ENCODE measurements at places on chromosomes 11 and 22. TPM values are rescaled to one million over a fixed set of nuclear protein-coding genes. Genes with fewer than 3 reads are reported as not detected.

The AHNAK gene
- 287 TPM for total RNA-seq

- H3K36me3 ChIP-seq, result no peaks in the 10 kb centered on the region
- H3K27ac ChIP-seq, result no peak overlapping the region
- no peaks in the 10 kb centered on the region for H3K27me3 ChIP-seq
- no peak for DNase-seq
- H3K4me3 ChIP-seq, result no peak overlapping the region
- H3K4me1 ChIP-seq, result peaks cover 23% of the 10 kb centered on the region
Measured at GRCh38 chr11:130151196-130151595, 8.4 kb upstream of the ST14 start.

GRCh38 chr11:111514216-111515031, at the start of gene HOATZ:
HOATZ (plus strand) TSS chr11:111514778; CDS start chr11:111514785, 7 bp downstream.
- no peaks in the 10 kb centered on the region for H3K27me3 ChIP-seq
- no peaks in the 10 kb centered on the region for H3K4me1 ChIP-seq
- DNase-seq, result no peak
- H3K36me3 ChIP-seq, result no peaks in the 10 kb centered on the region
- H3K27ac ChIP-seq, result no peak within 1 kb of the TSS

DNA sequence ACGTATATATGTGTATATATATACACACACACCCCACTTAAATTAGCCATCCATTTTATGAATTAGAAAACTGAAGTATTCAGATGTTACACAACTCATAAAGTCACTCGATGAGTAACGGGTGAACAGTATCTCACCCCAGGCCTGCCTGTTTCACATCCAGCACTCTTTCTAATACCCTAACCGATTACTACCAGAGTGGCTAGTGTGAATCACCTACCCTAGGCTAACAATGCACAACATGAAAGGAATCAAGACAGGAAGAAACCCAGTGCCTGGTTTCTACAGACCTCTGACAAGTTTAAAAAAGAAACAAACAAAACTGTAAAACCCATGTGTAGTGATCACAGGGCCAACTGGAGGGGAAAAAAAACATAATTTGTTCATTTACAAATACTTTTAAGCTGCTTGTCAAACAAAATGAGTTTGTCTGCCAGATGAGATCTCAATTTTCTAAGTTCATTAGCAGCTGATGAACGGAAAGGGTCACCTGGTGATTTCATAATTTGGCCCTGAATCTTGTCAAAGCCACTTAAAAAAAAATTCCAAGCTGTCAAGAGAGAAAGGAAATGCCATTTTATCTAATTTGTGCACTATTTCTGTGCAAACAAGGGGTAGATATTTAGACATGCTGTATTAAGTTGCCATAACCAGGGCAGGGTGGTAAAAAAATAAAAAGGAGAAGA, 134.8 kb downstream of the LARGE1 start:
- H3K36me3 ChIP-seq, result no peaks in the 10 kb centered on the region
- H3K27me3 ChIP-seq, result no peaks in the 10 kb centered on the region
- no peak overlapping the region for H3K27ac ChIP-seq

GRCh38 chr11:61917334-61918109, at the start of gene RAB3IL1:
RAB3IL1 (minus strand) TSS chr11:61917566; CDS start chr11:61917367, 199 bp downstream.
- H3K27ac ChIP-seq, result no peak within 1 kb of the TSS
- peaks cover 9% of the 10 kb centered on the region for H3K27me3 ChIP-seq
- no peaks in the 10 kb centered on the region for H3K4me1 ChIP-seq
- peak within 1 kb of the TSS; percentile 74 for H3K4me3 ChIP-seq

The RIMBP3B gene
- total RNA-seq, result not detected

DNA sequence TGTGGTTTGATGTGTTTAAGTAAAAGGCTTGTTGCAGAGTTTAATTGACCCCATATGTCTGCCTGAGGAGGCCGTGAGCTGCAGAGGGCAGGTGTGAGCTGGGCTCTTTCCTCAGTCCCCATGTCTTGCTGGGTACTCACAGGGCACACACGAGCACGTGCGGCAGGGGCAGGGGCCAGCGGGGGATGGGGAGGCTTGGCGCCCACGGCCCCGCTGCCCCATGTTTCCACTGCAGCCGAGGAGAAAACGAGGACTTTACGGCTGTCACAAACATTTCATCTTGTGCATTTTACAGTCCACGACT, 24.7 kb upstream of the CCDC188 start:
- H3K4me3 ChIP-seq, result no peak overlapping the region
- no peaks in the 10 kb centered on the region for H3K36me3 ChIP-seq
- H3K27me3 ChIP-seq, result no peaks in the 10 kb centered on the region
- no peak overlapping the region for H3K27ac ChIP-seq
- no peak for DNase-seq

The HEPHL1 gene
- 4.4 TPM for total RNA-seq

DNA sequence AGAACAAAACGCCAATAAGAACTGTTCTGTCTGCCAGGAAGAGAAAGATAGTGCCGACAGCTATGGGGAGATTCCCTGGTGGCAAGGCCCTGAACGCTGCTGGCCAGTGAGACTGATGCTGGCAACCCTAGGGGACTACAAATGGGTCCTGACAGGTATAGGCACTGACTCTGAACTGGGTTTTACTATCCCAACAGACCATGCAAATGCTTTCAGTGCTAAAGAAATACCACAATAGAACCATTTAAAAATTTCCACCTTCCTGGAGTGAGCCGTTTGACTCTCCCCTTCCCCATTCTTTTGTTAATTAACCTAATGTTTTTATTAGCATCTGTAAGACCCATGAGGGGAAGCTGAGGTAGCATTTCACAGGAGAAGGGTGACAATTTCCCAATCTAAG, 25.7 kb downstream of the USP28 start:
- no peak for DNase-seq
- H3K27me3 ChIP-seq, result no peaks in the 10 kb centered on the region
- no peak overlapping the region for H3K4me3 ChIP-seq

The CFL1 gene
- 3,139 TPM for total RNA-seq

- H3K4me1 ChIP-seq, result peaks cover 23% of the 10 kb centered on the region
- H3K4me3 ChIP-seq, result no peak overlapping the region
- H3K36me3 ChIP-seq, result no peaks in the 10 kb centered on the region
- H3K27ac ChIP-seq, result no peak overlapping the region
Measured at GRCh38 chr11:106989078-106989455, 29.2 kb downstream of the GUCY1A2 start.

DNA sequence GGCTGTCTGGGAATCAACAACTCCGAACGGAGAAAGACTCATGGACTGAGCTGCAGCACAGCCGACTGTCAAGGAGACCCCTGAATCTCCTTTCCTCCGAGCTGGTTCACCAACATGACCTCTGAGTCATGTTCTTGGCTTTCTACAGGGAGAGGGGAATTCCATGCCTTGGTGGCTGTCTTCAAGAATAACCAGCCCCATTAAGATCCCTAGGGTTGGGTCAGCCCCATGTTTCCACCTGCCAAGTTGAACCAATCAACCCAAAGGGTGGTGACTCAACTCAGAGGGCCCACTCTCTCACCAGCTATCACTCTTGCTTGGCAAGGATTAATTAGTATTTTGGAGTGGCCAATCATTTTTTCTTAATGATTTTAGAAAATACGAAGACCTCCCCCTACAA, 28.3 kb upstream of the IGSF22 start:
- DNase-seq, result no peak
- H3K4me1 ChIP-seq, result peaks cover 10% of the 10 kb centered on the region
- H3K36me3 ChIP-seq, result no peaks in the 10 kb centered on the region
- no peak overlapping the region for H3K27ac ChIP-seq

GRCh38 chr11:60204922-60205321, 22.0 kb upstream of the MS4A6A start:
- no peak for DNase-seq
- no peak overlapping the region for H3K4me3 ChIP-seq
- no peaks in the 10 kb centered on the region for H3K4me1 ChIP-seq
- H3K27me3 ChIP-seq, result no peaks in the 10 kb centered on the region

DNA sequence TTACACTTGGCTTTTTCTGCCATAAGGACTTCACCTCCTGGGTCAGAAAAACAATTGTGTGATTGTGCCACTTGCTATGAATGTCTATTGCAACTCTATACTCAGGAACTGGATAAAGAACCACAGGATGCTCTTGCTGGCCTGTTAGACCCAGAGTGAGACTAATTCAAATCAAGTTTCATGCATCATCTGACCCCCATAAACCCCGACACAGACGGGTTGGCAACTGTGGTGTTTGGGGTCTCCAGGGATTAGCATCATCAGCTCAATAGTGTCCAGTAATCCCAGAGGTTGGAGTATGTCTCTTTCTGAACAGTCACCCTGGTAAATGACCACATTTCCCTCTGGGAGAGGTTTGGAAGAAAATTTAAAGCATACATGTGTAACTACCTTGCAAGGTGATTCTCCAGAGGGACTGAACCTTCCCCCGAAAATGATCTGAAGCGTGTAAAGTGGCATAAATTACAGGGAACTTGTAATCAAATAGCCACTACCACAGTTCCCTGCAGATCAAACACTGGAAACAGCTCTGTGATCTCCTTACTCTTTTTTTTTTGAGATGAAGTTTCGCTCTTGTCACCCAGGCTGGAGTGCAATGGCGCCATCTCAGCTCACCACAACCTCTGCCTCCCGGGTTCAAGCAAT, 1097.6 kb downstream of the TBC1D22A start:
- H3K27ac ChIP-seq, result no peak overlapping the region
- H3K36me3 ChIP-seq, result no peaks in the 10 kb centered on the region
- H3K27me3 ChIP-seq, result no peaks in the 10 kb centered on the region
- H3K4me1 ChIP-seq, result peaks cover 17% of the 10 kb centered on the region
- H3K4me3 ChIP-seq, result no peak overlapping the region

The CD44 gene
- 181 TPM for total RNA-seq

- no peak overlapping the region for H3K4me3 ChIP-seq
- no peaks in the 10 kb centered on the region for H3K36me3 ChIP-seq
- H3K4me1 ChIP-seq, result no peaks in the 10 kb centered on the region
- no peak overlapping the region for H3K27ac ChIP-seq
Measured at GRCh38 chr11:13038366-13038765, 29.2 kb downstream of the RASSF10 start.

All from PC-3 (cell line).